Cerebellum (tissue), 4 donors: ENCODE measurements at places on chromosomes 1 and 21.

DNA sequence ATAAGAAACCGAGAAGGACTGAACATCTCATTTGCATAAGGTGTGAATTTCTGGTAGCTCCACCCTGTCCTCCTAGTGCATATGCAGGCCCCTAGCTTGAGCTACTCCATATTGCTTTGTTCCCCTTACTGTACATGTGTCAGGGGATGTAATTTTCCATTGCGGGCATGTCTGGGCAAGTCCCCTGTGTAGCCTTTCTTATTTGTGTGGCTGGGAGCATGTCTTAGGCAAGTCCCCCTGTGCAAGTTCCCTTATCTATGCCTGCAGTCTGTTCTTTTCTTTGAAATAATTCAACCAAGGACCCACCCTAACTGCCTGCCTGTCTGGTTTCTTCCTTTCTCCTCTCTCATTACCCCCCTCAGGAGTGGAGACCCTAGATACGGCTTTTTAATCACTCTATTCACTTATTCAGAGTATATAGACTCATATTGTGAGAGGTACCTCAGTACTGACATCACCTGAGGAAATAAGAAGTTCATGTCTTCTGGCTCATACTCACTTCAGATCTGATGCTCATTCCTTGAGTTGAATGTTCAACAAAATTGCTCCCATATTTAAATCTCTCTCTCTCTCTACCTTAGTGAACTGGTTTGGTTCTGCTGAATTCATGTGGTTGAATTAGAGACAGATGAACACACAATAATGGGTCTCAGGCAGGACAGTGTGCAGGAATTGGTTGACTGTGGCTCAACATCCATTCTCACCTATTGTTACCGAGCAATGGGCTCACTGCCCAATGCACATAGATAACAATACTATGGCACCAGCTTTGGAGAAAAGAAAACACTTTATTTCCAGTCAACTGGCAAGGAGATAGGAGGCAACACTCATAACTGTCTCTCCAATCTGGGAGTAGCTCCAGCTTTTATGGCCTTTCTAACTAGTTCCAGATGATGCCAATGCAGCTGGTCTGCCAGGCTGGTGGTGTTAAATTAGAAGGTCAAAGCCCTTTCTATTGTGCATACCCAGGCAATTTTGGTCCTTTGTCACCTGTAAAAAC is 27.9 kb upstream of the NPL start:
- no peak for DNase-seq

- DNase-seq: no peak
These were observed 23.4 kb downstream of the SCAF4 start for GRCh38 chr21:31708541-31708940.

DNA sequence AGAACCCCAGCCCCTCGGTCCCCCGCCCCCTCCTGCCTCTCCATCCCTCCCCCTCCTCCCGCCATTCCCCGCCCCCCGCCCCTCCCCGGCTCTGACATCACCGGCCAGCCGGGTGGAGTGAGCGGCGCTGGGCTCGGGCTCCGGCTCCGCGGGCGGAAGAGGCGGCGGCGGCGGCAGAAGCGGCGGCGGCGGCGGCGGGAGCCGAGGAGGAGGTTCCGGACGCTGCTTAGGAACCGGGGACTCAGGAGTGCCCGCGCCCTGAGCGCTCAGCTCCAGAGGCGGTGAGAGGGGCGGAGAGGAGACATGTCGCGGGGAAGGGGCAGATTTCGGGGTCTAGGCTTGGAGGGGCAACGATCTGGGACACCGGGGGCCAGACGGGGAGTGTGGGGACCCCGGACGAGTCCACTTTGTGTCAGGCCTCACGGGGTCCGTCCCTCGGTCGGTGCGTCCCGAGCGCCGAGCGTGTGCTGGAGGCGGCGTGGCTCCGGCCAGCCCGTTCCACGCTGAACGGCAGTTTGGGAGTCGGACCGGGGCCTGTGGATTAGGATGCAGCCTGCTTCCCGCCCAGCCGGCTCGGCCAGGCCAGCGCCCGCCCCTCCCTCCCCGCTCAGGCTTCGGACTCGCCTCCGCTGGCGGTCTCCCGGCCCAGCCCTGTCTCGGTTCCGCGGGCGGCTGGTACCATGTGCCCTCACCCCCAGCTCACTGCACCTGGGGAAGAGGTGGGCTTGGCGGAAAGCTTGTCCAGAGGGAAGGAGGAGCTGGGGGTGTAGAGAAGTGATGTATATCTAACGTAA is at the start of gene PEA15:
Gene PEA15 (plus strand): TSS at position 143 of the 794 bp plus-strand sequence. CDS start 6,161 bp downstream, outside the sequence.
- peak; percentile 95 for DNase-seq

GRCh38 chr1:24909388-24909898 is 20.6 kb downstream of the RUNX3 start:
- DNase-seq: no peak

DNA sequence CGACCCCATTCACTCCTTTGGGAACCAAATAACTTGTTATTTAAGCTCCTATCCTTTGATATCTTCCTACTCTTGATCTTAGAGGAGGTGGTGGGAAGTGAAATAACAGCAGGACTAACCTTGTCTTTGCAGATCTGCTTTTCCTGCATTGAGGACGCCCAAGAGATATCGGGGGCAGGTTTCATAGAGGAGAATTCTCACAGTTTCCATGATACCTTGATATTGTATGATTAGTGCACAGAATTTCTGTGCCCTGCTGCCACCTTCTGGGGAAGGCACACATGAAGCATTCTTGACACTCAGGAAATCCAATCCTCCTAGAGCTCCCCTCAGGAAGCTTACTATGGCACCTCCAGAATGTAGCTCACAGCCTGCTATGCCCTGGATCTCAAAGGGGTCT is 1.6 kb downstream of the CD1B start:
- DNase-seq: no peak

- no peak for DNase-seq
These were observed 275.1 kb upstream of the GJB5 start for GRCh38 chr1:34479731-34480130.

GRCh38 chr1:246632281-246633168 is 66.3 kb downstream of the CNST start:
- DNase-seq: no peak

DNA sequence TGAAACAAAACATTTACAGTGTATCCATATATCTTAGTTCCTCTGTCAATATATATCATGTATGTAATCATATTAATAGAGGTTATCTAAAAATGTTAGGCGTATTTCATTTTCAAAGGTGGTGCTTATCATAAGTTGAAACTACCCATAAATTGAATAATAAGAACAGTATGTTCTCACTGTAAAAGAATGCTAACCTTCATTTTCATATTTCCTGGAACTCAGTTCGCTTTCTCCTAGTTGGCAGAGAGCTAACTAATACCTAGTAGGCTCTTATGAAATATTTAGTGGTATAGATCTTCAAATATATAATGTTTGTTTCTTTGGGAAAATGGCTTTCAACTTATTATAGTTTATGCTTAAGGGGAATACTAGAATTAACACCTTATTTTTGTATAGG is 118.4 kb downstream of the DISP1 start:
- no peak for DNase-seq

- DNase-seq: no peak
These were observed 116.3 kb upstream of the HP1BP3 start for GRCh38 chr1:20903437-20903836.

DNA sequence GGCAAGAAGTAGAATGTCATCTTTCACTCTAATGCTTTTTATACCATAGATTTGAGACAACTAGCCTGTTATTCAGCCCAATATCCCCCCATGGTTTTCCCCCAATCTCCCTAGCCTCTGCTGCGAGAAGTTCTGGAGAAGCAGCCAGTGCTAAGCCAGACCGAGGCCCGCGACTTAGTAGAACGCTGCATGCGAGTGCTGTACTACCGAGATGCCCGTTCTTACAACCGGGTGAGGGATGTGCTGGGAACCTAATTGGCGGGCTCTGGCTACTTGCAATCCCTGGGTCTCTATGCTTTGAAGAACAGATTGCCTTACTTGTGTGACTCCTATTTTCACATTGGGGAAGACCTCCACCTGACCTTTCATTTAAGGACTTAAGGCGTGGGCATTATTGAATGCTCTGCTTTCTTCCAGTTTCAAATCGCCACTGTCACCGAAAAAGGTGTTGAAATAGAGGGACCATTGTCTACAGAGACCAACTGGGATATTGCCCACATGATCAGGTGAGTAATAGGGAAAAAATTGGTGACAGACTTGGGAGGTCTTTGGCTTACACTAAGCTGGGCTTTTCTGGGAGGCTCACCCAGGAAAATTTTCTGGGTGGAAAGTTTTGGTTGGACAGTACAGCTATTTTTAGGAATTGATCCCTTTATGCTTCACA is 1.9 kb downstream of the PSMB4 start:
- DNase-seq: no peak

DNA sequence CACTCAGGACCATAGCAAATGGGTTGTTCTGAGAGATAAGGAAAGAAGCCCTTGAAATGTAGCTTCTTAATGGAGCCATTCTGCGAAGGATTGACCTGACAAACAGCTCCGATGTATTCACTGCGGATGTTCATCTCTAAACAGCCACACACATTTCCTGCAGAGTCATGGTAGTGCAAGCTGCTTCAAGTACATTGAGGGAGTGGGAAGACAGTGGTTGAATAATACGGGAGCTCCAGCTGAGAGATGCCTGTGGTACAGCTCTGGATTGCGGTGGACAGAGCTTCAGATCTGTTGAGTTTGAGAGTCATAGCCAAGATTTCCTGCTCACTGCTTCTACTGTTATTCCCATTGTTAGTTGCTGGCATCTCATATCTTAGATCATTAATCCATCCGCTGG is 86.6 kb downstream of the ZBTB18 start:
- DNase-seq: no peak

DNA sequence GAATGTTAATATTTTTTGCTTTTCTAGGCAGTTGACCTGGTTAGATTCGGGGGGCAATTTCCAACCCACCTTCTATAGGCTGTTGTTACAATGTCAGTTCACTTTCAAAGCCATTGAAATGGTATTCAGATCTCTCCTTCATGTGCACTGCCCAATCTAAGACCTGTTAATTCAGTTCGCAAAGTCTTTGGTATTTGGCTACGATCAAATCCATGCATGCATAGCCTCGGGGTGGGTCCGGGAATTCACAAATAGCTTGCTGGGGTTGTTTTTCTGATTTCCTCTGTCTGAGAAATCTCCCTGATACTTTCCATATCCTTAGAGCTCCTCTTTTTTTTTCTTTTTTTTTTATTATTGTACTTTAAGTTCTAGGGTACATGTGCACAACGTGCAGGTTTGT is 252.6 kb upstream of the SPAG17 start:
- no peak for DNase-seq

DNA sequence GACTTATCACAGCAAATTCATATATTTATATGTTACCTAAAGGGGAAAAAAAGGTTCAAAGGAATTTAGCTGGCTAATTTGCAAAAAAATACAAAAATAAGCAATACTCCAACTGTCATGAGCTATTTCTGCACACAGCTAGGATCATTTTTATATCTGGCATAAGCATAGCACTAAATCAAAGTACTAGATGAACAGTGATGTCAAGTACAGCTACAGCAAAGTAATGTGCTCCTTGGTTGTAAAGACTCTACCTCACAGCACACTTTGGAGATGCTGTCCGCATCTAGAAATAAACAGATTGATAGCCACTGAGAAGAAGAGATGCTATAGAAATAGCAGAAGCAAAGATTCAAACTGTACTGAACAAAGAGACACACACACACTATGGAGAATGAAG is 125.4 kb downstream of the TGFBR3 start:
- DNase-seq: no peak

GRCh38 chr1:221117548-221117951 is 238.3 kb downstream of the HLX start:
- no peak for DNase-seq
